T-helper 2 cell treated with Interferon-gamma antibody and Interleukin-4, amounts not matched to agents 5 μg/mL and 100 μg/mL, for 36 hours (primary cell): ENCODE measurements at places on chromosomes 13 and 19.

GRCh38 chr19:40144947-40145748, 46.1 kb upstream of the MAP3K10 start:
- no peak overlapping the region for H3K4me3 ChIP-seq
- peaks cover 25% of the 10 kb centered on the region for H3K4me1 ChIP-seq
- H3K27ac ChIP-seq, result peak overlapping the region; percentile 53

DNA sequence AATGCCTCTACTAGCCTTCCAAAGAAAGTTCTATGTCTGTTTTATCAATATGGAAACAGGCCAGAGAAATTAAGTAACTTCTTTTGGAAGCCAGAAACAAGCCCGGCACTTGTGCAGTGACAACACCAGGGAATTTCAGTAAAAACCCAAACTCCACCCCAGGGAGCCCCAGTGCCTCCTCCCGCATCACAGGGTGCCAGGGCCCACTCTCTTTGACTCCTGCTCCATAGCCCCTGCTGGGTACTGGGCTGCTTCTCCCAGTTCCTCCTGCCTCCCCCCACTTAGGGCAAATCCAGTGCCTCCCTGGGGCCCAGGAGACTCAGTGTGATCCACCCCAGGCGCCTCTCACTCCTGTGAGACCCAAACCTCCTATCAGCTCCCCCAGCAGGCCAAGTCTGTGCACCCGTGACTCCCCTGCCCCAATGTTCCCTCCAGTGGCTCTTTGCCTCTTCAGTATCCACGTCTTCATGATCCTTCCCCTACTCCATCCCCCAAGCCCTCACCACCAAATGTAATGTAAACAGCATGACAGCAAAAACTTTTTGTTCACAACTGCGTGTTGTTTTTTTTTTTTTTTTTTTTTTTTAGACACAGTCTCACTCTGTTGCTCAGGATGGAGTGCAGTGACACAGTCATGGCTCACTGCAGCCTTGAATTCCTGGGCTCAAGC, 2.3 kb upstream of the FFAR3 start:
- H3K27me3 ChIP-seq, result no peaks in the 10 kb centered on the region
- H3K36me3 ChIP-seq, result no peaks in the 10 kb centered on the region
- peaks cover 14% of the 10 kb centered on the region for H3K4me1 ChIP-seq

- peaks cover 8% of the 10 kb centered on the region for H3K27me3 ChIP-seq
- no peaks in the 10 kb centered on the region for H3K36me3 ChIP-seq
- no peak overlapping the region for H3K4me3 ChIP-seq
These were observed 18.9 kb downstream of the ZNF536 start for GRCh38 chr19:30391052-30391451.

DNA sequence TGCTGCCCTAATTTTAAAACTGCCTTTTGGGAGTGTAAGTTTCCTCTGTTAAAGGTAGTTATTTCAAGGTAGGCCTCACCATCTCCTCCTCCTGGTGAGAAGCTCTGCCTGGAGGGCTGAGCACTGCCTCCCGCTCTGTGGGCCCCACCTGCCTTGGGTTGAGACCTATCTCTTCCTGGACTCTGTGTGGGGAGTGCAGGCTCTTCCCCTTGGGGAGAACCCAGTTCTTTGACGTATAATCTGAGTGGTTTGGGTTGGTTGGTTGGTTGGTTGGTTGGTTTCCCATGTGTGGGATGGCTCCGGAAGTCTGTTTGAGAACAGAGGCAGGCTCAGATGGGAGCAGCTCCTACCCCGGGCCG, 39.1 kb downstream of the ACTN4 start:
- H3K4me1 ChIP-seq, result peaks cover 71% of the 10 kb centered on the region
- H3K4me3 ChIP-seq, result peak overlapping the region; percentile 63
- DNase-seq, result peak; percentile 61
- no peaks in the 10 kb centered on the region for H3K27me3 ChIP-seq

- no peak overlapping the region for H3K4me3 ChIP-seq
- H3K27me3 ChIP-seq, result no peaks in the 10 kb centered on the region
- H3K4me1 ChIP-seq, result no peaks in the 10 kb centered on the region
- no peaks in the 10 kb centered on the region for H3K36me3 ChIP-seq
These were observed 833.0 kb downstream of the EFNB2 start for GRCh38 chr13:105702441-105702840.

GRCh38 chr19:41767115-41767514, 11.8 kb downstream of the CEACAM6 start:
- no peaks in the 10 kb centered on the region for H3K4me1 ChIP-seq
- no peak overlapping the region for H3K27ac ChIP-seq
- H3K4me3 ChIP-seq, result no peak overlapping the region
- no peak for DNase-seq
- peaks cover 40% of the 10 kb centered on the region for H3K27me3 ChIP-seq

- H3K27me3 ChIP-seq, result no peaks in the 10 kb centered on the region
- no peak overlapping the region for H3K27ac ChIP-seq
- no peak overlapping the region for H3K4me3 ChIP-seq
- H3K4me1 ChIP-seq, result no peaks in the 10 kb centered on the region
- no peaks in the 10 kb centered on the region for H3K36me3 ChIP-seq
- no peak for DNase-seq
These were observed 670 bp downstream of the BSPH1 start for GRCh38 chr19:47991191-47991808.

GRCh38 chr19:17052439-17052838, 22.8 kb downstream of the HAUS8 start:
- H3K27me3 ChIP-seq, result no peaks in the 10 kb centered on the region
- no peak overlapping the region for H3K4me3 ChIP-seq
- no peaks in the 10 kb centered on the region for H3K4me1 ChIP-seq
- peaks cover 38% of the 10 kb centered on the region for H3K36me3 ChIP-seq
- H3K27ac ChIP-seq, result no peak overlapping the region

- H3K27ac ChIP-seq, result no peak overlapping the region
- peaks cover 5% of the 10 kb centered on the region for H3K4me1 ChIP-seq
- peaks cover 6% of the 10 kb centered on the region for H3K27me3 ChIP-seq
- no peaks in the 10 kb centered on the region for H3K36me3 ChIP-seq
These were observed 31.2 kb upstream of the KL start for GRCh38 chr13:32984857-32985626.

GRCh38 chr13:46369506-46370277, 17.4 kb downstream of the RUBCNL start:
- DNase-seq, result no peak
- peaks cover 2% of the 10 kb centered on the region for H3K4me1 ChIP-seq
- H3K27me3 ChIP-seq, result peaks cover 2% of the 10 kb centered on the region
- H3K27ac ChIP-seq, result no peak overlapping the region

GRCh38 chr19:926589-927350, 935 bp downstream of the ARID3A start:
- H3K4me1 ChIP-seq, result peaks cover 4% of the 10 kb centered on the region
- peak overlapping the region; percentile 81 for H3K4me3 ChIP-seq
- peak; percentile 42 for DNase-seq
- H3K36me3 ChIP-seq, result peaks cover 3% of the 10 kb centered on the region

GRCh38 chr13:79898996-79899395, 418.0 kb downstream of the NDFIP2 start:
- H3K4me1 ChIP-seq, result peaks cover 2% of the 10 kb centered on the region
- H3K4me3 ChIP-seq, result no peak overlapping the region
- H3K27me3 ChIP-seq, result no peaks in the 10 kb centered on the region
- no peak for DNase-seq
- no peak overlapping the region for H3K27ac ChIP-seq

DNA sequence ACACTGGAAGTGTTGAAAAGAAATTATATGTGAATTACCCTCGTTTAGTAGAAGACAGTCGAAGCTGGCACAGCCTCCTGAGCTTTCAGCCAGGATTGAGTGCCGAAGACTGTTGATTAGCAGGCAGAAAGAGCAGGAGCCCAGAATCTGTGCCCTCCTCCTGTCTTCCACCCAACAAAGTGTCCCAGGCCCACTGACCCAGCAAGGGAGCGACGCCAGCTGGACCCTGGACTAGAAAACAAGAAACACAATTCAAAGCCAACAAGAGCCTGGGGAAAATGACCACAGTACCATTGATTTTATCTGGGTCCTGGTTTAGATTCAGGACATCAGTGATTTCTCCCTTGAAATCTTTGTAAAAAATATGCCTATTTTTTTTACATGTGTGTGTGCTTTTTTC, 120.7 kb downstream of the RXFP2 start:
- no peak for DNase-seq
- H3K36me3 ChIP-seq, result no peaks in the 10 kb centered on the region
- no peaks in the 10 kb centered on the region for H3K4me1 ChIP-seq

GRCh38 chr19:4795400-4795799, 3.9 kb downstream of the FEM1A start:
- H3K36me3 ChIP-seq, result peaks cover 31% of the 10 kb centered on the region
- H3K4me3 ChIP-seq, result no peak overlapping the region
- H3K27ac ChIP-seq, result no peak overlapping the region
- DNase-seq, result no peak
- no peaks in the 10 kb centered on the region for H3K27me3 ChIP-seq

DNA sequence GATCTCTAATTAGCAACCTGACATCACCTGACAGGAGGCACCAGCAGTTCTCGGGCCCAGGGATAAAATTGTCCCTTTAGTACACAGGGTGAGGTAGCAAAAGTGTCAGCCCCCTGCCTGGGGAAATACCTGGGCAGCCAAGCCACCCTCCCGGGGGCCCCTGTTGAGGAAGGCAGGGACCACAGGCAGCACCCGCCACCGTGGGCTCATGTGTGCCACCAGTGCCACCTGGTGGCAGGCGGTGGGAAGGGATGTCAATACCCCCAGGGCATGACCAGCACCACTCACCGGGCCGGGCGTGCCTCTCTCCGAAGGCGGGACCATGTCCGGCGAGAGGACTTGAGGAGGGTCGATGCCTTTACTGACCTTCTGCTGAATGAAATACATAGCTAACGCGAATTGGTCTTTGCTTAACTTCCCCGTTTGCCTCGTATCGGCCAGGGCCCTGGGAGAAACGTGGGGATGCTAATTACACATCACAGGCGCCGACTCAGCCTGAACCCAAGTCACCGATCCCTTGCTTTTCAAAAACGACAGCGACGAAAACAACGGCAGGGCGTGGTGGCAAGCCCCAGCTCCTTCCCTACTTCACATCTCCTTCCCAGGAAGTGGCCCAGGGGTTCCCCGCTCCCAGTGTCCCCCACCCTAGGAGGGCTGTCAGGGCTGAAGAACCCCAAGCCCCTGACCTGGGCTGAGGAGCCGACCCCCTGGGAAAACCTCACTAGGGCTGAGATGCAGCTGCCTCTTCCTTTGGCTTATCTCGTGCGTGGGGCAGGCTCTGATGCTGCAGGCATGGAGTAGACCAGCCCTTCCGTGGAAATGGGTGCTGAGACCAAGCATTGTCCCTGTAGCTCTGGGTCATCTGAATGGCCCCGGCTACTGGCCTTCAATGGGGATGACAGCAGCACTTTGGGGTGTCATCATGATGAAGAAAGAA, 53.8 kb downstream of the EPS15L1 start:
- peak; percentile 40 for DNase-seq
- peak overlapping the region; percentile 55 for H3K27ac ChIP-seq
- peaks cover 25% of the 10 kb centered on the region for H3K36me3 ChIP-seq
- no peaks in the 10 kb centered on the region for H3K27me3 ChIP-seq

- peaks cover 25% of the 10 kb centered on the region for H3K4me1 ChIP-seq
- peak overlapping the region; percentile 86 for H3K27ac ChIP-seq
- peak overlapping the region; percentile 92 for H3K4me3 ChIP-seq
- no peaks in the 10 kb centered on the region for H3K27me3 ChIP-seq
- peak; percentile 17 for DNase-seq
These were observed 2.0 kb downstream of the ZNF792 start for GRCh38 chr19:34961775-34962686.
